ENCODE measurements at places on chromosomes 11 and 22. TPM values are rescaled to one million over a fixed set of nuclear protein-coding genes. Genes with fewer than 3 reads are reported as not detected.

- DNase-seq = no peak
Measured at GRCh38 chr22:49047447-49047846, 780.2 kb downstream of the BRD1 start.

DNA sequence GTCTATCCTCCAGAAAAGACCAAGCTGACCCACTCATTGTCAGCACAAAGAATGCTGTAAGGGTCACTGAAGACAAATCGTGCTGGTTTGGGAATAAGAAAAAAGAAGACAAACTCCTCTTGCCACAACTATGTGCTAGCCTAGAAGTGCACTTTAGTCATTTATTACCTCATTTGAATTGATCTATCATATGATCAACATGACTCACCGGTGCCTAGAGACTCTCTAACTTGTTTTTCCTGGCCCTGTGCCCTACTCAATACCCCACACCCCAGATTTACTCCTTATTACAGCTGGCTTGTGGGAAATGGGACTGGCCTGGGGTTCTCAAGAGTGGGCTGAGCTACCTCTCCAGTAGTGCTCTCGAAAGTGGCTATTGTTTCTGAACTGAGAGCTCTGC is 35.9 kb upstream of the HORMAD2 start:
- DNase-seq = peak; percentile 53

GRCh38 chr11:15616130-15617105 is 501.7 kb downstream of the INSC start:
- no peak for DNase-seq

DNA sequence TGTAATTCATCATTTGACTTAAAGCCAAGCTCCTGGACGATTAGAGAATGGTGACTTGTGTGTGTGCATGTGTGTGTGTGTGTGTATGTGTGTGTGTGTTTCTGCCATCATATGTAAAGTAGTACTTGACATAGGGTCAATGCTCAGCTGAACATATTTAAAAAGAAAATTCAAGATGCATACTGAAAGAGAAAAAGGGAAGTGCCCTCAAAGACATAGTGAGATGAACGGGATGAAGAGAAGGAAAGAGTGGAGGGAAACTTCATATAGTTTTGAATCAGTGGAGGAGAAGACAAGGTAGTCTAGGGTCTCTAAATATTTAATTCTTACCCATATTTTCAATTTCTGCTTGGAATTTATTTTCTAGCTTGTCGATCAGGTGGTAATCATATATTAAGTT is 4.0 kb downstream of the TCN1 start:
- DNase-seq = no peak

DNA sequence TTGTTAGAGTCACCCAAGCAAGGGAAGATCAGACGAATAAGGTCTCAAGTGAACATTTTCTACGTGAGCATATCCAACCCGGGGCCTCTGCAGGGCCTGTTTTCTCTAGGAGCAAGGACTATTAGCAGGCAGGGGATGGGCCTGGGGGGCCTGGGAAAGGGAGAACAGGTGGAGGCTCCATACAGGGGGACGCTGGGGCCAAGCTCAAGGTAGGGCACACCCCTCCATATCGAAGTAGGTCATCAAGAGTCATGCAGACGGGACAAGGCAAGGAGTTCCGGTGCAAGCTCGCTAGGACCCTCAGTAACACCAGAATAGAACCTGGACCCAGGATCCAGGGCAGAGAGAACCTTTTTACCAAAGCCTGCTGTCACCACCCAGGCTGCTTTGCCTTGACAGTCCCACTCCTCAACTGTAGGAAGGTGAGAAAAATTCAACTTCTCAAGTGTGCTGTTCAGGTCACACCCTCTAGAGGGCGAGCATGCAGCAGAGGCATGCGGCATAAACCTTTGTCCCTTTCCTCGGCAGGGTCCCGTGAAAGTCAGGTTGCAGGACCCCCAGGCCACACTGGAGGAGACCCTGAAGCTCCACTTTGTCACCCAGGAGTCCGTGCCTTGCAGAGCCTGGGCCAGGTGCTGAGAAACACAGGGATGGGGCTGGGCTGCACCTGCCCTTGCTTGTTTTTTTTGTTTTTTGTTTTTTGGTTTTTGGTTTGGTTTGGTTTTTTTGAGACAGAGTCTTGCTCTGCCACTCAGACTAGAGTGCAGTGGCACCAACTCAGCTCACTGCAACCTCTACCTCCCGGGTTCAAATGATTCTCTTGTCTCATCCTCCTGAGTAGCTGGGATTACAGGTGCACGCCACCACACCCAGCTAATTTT is 8.6 kb upstream of the APOBEC3B start:
- DNase-seq = no peak

The YPEL1 gene
- total RNA-seq = 6.6 TPM

GRCh38 chr22:46054091-46055073 is 77.4 kb upstream of the WNT7B start:
- DNase-seq = peak; percentile 76

DNA sequence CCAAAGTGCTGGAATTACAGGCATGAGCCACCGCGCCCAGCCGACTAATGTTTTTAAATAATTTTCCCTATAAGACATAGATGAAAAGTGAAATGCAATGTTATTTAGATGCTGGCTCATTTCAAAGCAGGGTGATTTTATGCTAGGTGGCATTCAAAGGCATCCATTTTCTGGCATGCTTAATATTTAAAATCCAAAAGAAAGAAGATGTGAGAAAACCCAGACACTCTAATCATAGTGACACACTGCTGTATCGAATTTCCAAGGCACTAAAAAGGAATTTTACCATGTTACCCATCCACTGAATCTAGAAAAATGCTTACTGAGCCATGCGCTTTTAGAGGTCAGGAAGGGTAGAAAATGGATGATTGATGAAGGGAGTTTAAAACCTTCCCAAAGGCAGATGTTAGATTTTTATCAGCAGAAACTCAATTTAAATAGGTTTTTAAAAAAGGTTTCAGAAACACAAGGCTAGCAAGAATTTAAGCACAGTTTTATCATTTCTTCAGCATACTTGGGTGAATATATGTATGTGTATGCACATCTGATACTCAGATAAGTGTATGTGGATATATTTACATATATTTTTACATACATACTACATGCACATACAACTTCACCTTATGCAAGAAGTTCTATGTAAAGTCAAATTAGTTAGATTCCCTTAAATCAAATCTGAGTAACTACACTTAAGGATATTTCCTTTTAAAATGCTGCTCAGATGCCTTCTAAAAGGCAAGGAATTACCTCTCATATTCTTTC is 24.1 kb upstream of the CCDC89 start:
- DNase-seq = no peak

- no peak for DNase-seq
Measured at GRCh38 chr11:16114431-16114830, 241.9 kb downstream of the SOX6 start.

DNA sequence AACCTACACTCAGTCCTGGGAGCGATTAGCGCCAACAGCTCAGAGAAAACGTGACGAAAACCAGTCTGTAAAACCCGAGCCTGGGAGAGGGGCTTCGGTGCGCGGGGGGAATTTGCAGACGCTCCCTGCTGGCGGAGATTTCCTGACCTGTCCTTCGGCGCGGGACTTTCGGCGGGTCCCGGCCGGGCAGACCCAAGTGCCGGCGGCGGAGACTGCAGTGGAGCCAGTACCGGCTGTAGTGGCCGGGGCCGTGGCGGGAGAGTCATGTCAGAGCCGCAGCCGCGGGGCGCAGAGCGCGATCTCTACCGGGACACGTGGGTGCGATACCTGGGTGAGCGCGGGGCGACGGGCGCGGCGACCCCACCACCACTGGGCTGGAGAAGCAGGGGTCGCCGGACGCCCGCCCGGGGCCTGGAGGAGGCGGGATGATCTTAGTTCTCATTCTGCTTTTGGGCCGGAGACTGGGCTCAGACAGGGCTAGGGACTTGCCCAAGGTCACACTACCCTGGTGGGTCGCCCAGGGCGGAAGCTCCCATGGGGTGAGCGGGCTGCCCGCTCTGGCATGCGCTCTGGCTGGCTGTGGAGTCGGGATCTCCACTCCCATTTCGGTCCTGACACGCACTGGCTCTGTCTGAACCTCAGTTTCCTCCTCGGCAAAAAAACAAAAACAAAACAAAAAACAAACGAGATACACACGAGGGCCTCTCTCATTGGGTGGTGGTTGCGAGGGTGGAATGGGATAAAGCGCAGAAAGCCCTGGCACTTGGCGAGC is at the start of gene MTFP1:
Gene MTFP1 (plus strand): TSS at position 153 of the 772 bp plus-strand sequence. CDS start 112 bp downstream, at position 265.
- peak; percentile 72 for DNase-seq

The PEX16 gene
- total RNA-seq = 39.6 TPM

The WT1 gene
- not detected for total RNA-seq

DNA sequence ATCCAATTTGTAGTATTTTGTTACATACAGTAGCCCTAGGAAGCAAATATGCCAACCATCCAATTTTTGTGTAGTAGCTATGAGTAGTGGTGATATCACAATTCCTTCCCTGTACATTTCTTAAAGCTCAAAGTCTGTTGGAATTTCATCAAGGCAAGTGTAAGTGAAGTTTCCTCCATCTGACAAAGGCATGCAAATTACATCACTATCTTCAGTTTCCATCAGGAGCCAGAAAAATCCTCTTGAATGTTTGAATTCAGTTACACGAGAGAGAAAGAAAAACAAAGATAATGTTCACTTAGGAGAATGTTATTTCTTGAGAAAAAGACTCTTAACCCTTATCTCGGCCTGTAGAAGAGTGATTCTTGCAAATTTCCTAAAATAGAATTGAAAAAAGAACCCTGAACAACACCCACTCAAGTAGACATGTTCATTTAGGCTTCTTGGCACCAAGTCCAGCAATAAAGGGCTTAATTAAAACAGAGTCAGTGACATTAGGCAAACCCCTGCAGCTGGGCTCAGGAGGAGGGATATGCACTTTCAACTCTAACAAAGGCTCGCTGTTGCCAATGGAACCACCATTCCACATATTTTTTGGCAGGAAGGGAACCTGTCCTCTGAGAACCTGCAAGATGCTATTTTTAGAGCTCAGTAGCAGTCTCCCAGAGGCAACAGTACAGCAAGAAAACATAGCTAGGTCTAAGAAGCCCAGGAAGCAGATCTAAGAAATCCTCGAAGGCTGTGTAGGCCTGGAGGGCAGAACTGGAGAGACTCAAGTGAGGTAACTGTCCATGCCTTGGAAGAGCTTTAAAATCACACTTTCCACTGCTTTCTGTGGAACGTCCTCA is 144.6 kb downstream of the CCDC81 start:
- DNase-seq = no peak

DNA sequence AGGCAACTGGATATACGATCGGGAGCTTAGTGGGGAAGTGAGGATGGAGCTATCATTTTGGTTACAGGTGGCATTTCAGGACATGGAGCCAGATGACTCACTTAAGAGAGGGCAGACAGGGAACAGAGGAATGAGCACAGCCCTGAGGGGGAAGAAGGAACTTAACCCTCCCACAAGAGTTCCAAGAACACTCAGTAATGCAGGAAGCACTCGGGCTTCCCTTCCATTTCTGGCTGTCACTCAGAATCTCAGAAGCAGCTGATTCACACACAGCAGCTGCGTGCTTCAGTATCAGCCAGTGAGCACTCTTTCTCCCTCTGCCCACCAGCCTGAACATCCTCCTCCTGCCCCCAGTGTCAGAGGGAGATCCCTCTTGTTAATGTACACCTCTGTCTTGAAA is 34.8 kb downstream of the EFCAB6 start:
- DNase-seq = no peak

DNA sequence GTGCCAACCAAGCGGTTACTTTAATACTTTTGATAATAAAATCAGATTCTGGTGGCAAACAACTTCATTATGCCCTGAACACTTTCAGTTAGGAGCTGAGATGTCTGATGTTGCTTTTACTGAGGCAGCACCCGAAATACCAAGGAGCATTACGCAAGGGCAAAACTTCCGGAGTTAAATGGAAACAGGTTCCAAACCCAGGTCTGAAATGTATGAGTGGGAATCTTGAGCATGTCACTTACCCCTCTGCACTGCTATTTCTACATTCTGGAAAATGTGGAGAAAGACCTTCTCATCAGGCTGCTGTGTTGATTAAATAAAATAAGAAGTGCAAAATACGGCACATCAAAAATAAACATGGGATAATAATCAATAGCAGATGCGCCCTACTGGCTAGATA is 315.1 kb downstream of the LARGE1 start:
- DNase-seq = no peak

The CCDC81 gene
- total RNA-seq = 1.4 TPM

The PIWIL4 gene
- total RNA-seq = 0.84 TPM

DNA sequence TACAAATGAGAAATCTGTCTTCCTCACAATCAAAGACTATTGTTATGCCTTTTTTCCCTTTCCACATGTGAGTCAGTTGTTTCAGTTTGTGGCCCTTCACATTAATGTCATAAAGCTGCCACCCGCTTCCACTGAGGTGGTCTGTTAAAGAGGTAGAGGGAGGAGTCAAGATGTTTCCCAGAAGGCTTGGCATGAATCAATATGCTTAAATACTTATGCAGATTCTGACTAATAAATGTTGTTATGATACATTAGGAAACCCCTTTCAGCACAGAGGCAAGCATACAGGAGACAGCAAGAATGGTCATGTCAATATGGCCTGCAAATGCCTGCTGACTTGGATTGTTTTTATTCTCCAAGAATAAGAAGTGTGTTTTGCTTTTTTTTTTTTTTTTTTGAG is 6.5 kb downstream of the RTN3 start:
- DNase-seq = no peak

- no peak for DNase-seq
Measured at GRCh38 chr22:31891366-31892079, 52.8 kb upstream of the YWHAH start.

- no peak for DNase-seq
Measured at GRCh38 chr11:102305352-102306047, 11.8 kb upstream of the BIRC3 start.

The PARVG gene
- total RNA-seq = 8.8 TPM

DNA sequence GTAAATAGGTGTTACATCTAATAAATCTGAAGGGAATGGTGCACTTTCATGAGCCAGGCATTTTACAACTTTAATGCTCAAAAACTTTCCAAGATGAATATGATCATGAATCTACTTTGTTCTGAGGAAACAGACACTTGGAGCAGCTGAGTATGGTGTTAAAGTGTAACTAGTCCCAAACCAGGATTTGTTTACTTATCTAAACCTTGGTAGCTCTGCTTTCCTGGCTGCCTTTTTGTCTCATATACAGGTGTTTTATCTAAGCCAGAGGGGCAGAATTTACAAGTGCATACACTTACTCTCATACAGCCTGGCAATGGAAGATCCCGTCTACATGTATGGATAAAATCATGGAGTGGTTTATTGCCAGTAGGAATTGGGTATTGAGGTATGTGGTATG is 171.5 kb downstream of the FAT3 start:
- DNase-seq = no peak

DNA sequence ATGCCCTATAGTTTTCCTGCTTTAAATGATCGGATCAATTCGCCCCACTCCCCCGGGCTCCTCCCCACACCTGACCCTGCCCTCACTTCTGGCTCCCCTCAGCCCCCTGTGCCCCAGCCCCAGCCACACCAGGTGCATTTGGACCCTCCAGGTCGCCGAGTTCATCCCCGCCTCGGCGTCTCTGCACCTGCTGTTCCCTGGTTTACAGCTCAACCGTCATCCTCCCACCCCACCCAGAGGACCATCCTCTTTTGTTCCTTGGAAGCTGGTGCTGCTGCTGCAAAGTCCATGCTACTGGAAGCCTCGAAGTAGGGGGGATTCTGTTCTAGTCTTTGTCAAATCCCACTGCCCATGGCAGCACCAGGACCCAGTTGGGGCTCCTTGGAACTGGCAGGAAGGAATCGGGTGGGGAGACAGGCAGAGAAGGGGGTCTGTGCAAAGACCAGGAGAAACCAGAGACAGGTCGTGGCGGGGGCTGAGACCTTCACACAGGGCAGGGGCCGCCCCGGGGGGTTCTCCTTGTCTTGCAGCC is 4.5 kb upstream of the MUC5B start:
- DNase-seq = no peak

- no peak for DNase-seq
Measured at GRCh38 chr11:11535611-11536010, 86.2 kb downstream of the GALNT18 start.
